ENCODE measurements at places on chromosomes 13 and 19. TPM values are rescaled to one million over a fixed set of nuclear protein-coding genes. Genes with fewer than 3 reads are reported as not detected.
A peak's percentile ranks its signal among the peaks of the same experiment; 100 is the strongest.

DNA sequence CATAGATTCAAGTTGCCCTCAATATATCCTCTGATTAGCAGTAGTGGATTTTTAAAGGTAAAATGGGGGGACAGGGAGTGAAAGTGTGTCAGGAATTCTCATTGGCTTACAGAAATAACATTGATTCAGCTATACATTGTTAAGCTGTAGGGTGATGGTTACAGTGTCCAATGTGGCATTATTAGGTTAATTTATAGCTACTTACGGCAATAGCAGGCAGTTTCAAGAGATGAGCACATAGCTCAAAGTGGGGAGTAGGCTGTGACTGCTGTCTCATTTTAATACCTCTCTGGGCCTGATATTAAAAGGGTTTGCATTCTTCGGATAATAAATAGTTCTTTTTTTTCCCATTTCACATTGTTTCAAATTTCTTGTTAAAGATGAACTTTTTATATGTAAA, 34.6 kb downstream of the PAN3 start:
- DNase-seq: no peak

- no peak for DNase-seq
Measured at GRCh38 chr19:40217934-40218890, at the start of gene TTC9B. TSS of gene TTC9B (minus strand) at chr19:40218384. CDS start at chr19:40218381, 3 bp downstream.

DNA sequence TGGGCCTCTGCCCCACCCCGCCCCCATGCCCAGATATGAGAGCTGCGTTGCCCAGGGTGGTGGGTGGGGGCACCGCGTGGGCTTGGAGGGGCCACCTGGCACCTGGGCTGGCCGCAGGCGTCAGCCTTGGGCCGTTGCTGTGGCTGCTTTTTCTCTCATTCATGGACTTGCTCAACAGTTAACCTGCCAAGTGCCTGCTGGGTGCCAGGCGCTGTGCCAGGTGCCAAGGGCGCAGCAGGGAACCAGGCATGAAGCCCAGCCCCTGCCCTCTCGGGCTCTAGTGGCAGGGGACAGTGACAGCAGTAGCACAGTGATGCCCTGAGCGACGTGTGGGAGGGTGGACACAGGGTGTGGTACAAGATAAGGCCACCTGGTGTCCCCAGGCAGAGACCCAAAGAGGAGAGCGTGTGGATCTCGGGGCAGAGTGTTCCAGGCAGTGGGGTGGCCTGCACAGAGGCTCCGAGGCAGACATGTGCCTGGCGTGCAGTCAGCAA, 28.1 kb downstream of the DHX34 start:
- no peak for DNase-seq

DNA sequence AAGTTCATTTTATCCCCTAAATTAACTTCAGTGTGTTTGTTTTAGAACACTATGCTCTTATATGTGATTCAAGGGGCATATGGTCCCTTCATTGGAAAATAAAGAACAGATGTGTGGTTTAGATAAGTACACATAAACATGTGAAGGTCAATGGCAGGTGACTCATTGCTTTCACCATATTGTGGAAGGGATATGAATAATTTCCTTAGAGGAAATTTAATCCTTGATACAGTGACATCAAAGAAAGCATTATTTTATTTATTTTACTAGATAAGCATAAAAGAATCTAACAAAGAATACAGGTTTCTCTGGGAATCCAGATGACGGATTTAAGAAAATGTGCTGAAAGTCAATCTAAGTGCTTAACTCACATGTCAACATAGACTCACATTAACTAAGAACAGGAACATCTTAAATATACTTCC, 373.5 kb downstream of the KCTD12 start:
- DNase-seq: no peak

DNA sequence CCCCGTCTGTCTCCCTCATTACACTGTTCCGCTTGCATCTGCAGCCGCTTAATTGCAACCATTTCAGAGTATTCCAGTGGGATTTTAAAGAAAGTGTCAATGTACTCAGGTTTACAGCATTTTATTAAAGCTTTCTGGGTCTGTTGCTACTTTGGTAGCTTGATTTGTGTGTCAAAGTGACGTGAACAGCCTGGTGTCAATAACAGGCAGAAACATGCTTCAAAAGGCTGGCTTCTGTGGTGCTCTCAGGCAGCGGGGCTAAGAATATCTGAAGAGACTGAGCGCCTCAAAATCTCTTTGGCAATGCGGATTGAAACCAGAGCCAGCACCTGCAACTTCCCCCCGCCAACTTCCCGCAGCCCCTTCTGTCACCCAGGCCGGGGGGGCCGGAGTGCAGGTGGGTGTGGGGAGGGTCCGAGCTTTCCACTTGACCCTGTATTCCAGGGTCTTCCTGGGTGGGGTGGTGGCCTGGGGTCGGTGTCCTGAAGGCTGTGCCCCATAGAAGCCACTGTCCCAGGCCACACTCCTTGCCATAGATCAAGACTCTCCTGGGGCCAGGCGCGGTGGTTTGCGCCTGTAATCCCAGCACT, 81.2 kb downstream of the KDM4B start:
- no peak for DNase-seq

DNA sequence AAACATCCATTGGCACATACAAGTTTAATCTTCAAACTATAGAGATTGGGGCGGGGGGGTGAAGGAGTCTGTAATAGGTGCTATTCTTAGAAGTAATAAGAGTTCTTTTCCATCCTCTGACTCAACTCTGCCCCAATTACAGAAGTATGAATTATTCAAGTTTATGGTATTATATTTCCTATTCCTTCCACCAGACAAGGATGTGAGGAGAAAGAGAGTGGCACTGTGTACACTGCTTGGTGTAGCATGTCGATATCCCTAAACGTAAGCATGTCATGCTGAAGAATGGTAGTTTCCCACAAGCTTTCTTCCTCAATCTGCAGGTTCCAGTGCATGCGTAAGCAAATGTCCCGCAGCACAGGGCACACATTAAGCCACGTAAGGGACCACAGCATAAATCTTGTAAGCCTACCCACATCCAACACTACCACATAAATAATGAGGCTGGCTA, 14.1 kb downstream of the BRD4 start:
- DNase-seq: no peak

GRCh38 chr19:34733266-34733745, 737 bp upstream of the ZNF181 start:
- no peak for DNase-seq

- DNase-seq: no peak
Measured at GRCh38 chr13:98335721-98336120, 158.7 kb upstream of the RNF113B start.

DNA sequence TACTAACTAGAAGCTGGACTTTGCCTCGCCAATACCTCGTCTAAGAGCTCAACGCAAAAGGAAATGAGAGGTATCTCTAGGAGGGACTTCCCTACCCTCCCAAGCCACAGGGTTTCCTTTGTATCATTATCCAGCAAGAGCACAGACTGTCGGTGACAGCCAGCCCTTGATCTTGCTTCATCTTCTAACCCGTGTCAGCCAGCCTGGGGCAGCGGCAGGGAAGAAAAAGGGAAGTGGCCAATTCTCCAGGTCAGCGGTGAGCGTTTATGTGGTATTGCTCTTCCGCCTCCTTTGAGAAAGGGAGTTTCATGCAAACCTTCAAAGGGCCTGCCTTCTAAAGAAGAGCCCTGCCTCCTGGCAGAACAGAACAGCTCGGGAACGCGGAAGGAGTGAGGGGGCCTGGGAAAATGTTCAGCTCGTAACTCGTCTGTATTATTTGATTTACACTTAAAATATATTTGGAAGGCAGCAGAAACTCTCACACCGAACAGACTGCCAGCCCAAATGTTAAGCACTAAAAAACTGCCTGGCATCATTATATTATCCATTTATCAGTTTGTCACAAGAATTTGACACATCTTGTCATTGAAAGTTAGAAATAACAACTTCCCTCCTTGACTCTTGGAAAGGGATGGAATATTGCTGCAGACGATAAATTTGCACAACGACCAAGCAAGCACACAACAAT, 41.8 kb downstream of the EFNB2 start:
- DNase-seq: no peak

- DNase-seq: no peak
Measured at GRCh38 chr19:2334986-2335846, 6.7 kb downstream of the SPPL2B start.

- DNase-seq: no peak
Measured at GRCh38 chr13:84823528-84823927, 941.3 kb upstream of the SLITRK1 start.

GRCh38 chr13:85772367-85772766, 26.9 kb downstream of the SLITRK6 start:
- no peak for DNase-seq

GRCh38 chr13:41490371-41491015, 33.1 kb downstream of the RGCC start:
- peak; percentile 24 for DNase-seq

- DNase-seq: no peak
Measured at GRCh38 chr13:23644527-23645138, 74.4 kb downstream of the TNFRSF19 start.

DNA sequence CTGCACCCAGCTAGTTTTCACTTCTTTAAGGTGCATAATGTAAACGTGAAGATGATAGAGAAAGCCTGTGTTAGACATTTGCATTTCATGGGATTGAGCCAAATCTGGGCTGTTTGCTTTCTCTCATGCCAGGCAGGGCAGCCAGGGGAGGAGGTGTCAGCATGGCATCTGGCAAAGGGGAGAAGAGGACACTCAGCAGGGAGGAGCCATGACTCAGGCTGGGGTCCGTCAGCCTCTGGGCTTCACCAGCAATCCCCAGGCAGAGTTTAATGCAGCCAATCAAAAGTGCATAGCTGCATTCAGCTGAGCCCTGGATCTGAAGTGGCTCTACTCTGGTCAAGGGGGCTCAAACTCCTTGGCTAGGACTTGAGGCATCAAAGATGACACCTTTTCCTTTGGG, 23.5 kb downstream of the EBPL start:
- DNase-seq: no peak

DNA sequence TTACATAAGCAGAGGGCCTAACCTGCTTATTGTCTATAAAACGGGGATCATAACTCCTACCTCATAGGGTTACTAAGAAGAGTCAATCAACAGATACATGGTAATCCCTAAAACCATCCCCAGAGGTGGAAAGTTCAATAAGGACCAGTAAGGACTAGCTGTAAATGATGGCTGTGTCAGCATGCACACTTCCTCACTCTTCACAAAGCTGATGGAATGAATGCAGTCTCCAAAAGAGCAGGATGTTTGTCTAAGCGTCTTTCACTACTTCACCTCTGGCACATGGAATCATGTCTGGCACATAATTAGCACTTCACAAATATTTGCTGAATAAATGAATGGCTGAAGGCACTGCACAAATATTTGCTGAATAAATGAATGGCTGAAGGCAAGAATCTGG, 134.2 kb downstream of the MIPEP start:
- DNase-seq: no peak

- no peak for DNase-seq
Measured at GRCh38 chr13:27450921-27451471, 632 bp upstream of the MTIF3 start.

GRCh38 chr19:44749292-44749691, 784 bp downstream of the BCL3 start:
- DNase-seq: no peak

GRCh38 chr19:47432091-47432490, 12.8 kb upstream of the MEIS3 start:
- no peak for DNase-seq

DNA sequence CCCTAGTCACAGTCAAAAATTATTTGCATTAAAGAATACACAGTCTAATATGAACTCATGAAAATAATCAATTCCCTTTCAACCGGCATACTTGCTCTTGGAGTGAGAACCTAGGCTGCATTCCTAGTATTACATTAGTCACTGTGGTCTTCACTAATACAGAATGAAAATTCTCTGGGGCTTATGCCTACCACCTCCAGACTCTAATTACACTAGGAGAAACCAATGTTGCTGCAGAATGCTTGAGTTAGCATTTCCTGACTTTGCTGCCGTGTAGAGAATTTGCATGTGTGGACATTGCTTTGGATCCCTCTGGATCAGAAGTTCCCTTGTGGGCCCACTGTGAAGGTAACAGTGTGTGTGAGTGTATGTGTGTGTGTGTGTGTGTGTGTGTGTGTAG, 87.8 kb downstream of the CCNA1 start:
- no peak for DNase-seq

GRCh38 chr13:33870046-33870668, 52.2 kb downstream of the RFC3 start:
- DNase-seq: no peak

DNA sequence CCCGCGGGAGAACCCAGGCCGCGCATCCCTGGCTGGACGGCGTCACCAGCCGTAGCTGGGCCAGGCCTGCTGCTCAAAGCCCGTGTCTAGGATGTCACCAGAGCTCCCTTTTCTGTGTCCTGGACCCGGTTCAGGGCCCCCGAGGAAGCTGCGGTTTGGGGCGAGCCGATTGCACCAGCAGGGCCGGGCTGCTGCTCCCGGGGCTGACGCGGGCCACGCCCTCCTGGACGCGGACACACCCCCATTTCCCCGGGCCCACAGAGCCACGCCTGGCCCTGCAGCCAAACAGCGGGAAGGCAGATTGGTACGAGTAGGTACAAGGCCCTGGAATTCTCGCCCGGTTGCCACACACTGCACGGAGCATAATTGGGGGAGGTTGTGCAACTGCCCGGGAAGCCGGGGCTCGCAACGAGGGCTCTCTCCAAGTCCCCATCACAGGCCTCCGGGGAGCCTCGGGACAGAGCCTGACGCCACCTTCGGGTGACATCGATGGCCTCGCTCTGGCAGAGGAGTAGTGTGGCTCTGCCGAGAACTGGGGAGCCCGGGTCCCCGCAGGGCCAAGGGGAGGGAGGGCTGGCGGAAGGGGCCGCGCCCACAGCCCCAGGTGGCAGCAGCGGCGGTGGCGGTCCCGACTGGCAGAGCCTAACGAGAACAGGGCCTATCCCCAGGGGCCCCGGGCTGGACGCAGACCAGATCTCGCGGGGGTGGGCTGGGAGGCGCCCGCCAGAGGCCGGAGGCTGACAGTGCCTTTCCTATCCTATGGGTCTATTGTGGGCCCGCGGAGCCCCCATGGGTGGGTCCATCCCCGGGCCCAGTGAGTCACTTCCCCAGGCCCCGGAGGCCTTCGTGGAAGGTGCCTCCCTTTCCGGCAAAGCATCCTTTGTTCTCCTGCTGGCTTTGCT, 23.5 kb downstream of the KCTD15 start:
- no peak for DNase-seq

- DNase-seq: no peak
Measured at GRCh38 chr13:32491028-32491427, 47.6 kb downstream of the N4BP2L2 start.

DNA sequence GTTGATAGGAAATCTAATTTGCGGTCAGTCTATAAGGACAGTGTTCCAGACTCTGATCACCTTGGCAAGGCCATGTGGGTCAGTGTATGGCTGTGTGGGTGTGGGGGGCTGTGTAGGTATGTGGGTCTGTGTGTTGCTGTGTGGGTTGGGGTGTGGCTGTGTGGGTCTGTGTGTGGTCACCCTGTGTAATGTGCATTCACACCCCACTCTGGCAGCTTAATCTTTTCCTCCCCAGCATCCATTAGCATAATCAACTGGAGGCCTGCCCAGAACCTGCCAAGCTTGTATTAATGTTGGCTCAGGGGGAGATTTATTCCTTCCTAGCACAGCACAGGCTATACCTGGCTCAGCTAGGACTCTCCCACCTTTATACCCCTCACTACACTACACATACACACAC, 203.2 kb downstream of the TUBA3C start:
- peak; percentile 72 for DNase-seq

The CEACAM8 gene
- total RNA-seq: not detected

The CABP5 gene
- not detected for total RNA-seq

The PLPPR3 gene
- total RNA-seq: not detected

The WDFY2 gene
- 8.7 TPM for total RNA-seq

The ZNF431 gene
- total RNA-seq: 5.0 TPM

The ACP5 gene
- 15.7 TPM for total RNA-seq

The CCNE1 gene
- total RNA-seq: 2.5 TPM

The AMH gene
- total RNA-seq: 3.7 TPM

The ADM5 gene
- 4.1 TPM for total RNA-seq

The RXFP2 gene
- 0.42 TPM for total RNA-seq

The GAPDHS gene
- not detected for total RNA-seq

The NLRP13 gene
- total RNA-seq: not detected

The RAB3A gene
- total RNA-seq: 1.7 TPM

The LILRA1 gene
- total RNA-seq: 0.52 TPM

Measured in esophagus muscularis mucosa (tissue), 4 donors.